ENCODE measurements at places on chromosomes 5 and 9.

GRCh38 chr5:95901676-95902627, 59.7 kb downstream of the ELL2 start:
- no peak for DNase-seq

- DNase-seq, result no peak
Observed at GRCh38 chr9:9108641-9109040, 1309.1 kb upstream of the DMAC1 start.

DNA sequence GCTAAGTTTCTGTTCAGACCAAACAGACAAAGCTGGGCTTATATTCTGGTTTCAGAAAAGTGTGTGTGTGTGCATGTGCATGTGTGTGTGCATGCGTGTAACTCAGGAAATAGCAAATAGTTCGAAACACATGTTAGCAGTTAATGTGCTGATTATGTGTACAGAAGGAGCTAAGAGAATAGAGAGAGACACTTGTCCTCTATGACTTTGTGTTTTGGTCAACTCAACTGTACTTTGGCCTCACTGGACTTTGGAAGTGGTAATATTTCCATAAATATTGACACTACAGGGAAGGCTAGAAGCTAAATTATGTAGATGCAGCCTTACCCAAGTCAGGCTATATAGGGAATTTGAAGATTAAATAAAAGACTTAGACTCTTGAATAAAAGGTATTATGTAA, 155.5 kb downstream of the RAB3C start:
- no peak for DNase-seq

- no peak for DNase-seq
Observed at GRCh38 chr9:135701959-135702721, at the start of gene KCNT1. KCNT1 (plus strand) TSS chr9:135702185; CDS start chr9:135702259, 74 bp downstream.

DNA sequence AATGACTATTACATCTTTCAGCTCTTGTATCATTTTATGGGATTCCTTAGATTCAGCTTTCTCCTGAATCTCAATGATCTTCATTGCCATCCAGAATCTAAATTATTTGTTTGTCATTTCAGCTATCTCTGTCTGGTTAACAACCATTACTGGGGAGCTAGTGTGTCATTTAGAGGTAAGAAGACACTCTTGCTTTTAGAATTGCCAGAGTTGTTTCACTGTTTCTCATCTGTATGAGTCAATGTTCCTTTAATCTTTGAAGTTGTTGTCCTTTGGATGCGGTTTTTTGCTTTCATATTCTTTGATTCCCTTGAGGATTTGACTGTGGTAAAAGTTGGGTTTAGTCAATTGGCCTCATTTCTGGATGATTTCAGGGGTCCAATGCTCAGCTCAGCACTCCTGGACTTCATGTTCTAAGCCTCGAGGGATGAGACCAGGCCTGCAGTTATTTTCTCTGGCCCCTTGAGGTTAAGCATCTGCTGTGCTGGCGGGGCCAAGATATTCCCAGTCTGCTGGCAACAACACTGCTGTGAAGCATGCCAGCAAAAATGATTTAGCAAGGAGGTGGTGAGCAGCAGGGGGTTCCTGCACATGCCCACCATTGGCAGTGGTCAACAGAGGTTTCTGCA, 102.4 kb upstream of the PCSK5 start:
- no peak for DNase-seq

DNA sequence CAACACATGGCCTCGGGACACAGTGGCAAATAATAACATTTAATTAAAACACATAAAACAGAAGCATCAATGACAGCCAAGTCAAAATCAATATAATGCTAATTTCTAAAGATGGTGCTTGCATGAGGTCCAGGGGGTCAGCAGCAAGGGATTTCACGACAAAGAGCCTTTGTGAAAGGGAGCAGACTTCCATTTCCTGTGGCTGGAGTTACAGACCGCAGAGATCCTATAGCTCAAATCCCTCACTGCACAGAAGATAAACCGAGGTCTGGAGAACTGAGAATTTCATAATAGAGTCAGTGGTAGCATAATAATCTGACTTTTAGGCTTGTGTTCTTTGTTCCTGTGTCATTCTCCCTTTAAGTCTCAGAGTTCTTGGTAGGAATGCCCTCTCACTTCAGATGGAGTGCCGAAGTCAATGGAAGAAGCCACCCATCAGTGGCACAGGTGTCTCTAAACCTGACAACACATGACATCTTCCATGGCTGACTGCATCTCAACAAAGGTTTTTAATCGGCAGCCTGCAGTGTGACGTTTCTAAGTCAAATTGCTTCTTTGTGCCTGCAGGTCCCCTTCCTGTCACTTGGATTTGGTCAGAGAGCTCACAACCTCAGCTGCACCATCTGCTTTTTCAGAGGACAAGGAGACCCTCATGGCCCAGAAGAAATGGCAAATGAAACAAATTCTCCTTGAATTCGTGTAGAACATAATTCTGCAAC, 67.4 kb downstream of the CARTPT start:
- no peak for DNase-seq
